ENCODE measurements at places on chromosomes 12 and 14.

DNA sequence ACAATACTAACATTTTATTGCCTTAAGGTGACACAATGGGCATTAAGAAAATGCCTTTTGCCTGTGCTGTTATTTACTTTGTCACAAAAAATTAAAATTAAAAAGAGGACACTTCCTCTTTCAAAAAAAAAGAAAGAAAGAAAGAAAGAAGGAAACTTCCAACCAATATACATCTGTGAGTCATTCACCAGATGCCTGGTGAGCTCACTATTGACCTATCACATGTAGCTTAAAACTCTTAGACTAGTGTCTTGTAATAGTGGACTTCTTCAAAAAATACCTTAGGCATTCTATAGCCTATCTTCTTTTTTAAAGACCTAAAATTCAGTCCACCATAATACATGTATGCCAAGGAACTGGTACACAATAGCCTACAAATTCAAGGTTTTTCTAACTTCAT, 4.9 kb upstream of the SOX5 start:
- DNase-seq = no peak

GRCh38 chr12:106138357-106138632, 459 bp downstream of the NUAK1 start:
- DNase-seq = no peak

GRCh38 chr14:99896361-99896760, 103.1 kb downstream of the EML1 start:
- DNase-seq = no peak

DNA sequence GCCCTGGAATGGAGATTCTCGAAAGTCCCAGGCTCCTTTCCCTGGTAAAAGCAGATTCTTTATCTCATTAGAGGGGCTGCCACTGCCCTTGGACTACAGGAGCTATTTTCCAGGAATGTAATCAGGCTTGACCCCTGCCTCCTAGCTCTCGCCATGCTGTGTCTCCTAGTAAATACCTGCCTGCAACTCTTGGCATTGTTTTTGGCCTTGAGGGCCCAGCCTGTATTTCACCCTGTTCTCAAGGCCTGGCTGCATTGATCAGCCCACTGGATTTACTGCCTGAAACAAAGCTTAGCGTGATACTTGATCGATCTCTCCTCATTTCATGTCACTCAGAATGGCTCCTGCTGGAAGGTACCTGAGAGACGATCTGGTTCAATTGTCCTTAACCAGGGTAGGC, 273.7 kb downstream of the CACNA1C start:
- no peak for DNase-seq

DNA sequence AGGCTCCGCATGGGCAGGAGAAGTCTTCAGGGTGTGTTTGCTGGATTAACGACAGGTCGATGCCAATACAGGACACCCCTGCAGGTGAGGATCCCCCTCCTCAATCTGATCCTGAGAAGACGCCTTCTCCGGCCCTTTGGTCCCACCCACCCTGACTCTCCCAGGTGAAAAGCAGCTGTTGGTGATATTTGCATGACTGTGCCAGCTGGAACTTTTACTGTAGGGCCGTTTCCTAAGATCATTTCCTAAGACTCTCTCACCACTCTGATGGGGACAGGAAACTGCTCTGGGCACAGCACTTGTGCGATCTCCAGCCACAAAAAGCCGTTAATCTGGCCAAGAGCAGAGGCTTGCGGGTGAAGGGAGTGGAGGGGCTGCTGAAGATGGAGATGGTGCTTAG, 16.8 kb upstream of the EIF5 start:
- DNase-seq = no peak

DNA sequence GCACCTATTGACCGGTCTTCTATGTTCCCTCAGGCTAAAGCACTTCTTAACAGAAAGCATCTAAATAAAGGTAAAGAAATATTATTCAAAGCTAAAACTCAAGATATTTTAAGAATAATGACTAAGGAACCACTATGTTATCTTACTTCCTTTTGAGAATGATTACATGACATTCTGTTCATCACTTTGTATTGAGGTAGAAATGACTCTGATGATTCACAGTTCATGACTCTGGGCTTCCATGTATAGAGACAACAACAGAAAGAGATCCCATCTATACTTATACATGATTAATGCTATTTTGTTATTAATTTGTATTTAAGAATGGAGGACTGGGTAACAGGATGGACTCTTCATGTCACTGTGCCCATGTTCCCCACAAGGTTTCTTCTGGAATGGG, 218.3 kb upstream of the OR4E1 start:
- DNase-seq = no peak

GRCh38 chr12:113241191-113242025, 20.1 kb downstream of the TPCN1 start:
- no peak for DNase-seq

GRCh38 chr14:105005329-105005928, 15.5 kb downstream of the CDCA4 start:
- DNase-seq = no peak

- DNase-seq = no peak
Measured at GRCh38 chr12:52263761-52264434, 10.5 kb upstream of the KRT86 start.

GRCh38 chr12:31224768-31225448, 101.0 kb downstream of the SINHCAF start:
- DNase-seq = no peak

DNA sequence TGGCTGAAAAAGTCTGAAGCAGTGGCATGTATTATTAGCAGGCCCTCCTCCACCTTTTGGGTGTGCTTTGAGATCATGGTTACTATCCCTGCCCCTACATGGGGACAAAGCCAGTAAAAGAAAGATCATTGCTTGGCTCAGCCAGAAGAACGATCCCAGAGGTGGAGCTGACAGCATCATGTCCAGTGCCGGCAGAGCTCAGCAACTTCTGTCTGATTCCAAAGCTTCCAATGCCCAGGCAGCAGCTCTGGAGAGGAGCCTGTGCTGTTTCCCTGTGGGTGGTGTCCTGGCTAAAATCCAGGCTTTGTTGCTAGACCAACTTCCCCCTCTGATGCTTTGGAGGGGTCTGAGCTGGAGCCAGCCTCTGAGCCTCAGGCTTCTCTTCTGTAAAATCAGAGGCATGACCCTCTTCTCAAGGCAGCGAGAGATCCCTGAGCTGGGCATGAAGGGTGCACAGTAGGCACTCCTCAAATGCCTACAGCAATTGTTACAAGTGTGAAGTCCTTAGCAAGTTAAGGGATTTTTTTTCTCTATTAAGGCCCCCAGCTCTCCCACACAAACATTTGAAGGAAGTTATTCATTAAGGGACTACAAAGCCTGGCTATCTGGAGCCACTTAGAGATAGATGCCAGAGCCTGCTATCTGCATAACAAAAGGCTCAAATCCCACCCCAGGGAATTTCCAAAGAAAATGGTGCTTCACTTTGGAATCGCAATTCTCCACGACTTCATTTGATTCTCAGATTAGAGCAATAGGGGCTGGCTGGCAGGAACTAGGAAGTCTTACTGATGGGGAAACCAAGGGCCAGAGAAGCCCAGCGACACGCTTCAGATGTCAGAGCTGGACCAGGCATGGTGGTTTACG, 10.9 kb upstream of the GSC start:
- DNase-seq = no peak

DNA sequence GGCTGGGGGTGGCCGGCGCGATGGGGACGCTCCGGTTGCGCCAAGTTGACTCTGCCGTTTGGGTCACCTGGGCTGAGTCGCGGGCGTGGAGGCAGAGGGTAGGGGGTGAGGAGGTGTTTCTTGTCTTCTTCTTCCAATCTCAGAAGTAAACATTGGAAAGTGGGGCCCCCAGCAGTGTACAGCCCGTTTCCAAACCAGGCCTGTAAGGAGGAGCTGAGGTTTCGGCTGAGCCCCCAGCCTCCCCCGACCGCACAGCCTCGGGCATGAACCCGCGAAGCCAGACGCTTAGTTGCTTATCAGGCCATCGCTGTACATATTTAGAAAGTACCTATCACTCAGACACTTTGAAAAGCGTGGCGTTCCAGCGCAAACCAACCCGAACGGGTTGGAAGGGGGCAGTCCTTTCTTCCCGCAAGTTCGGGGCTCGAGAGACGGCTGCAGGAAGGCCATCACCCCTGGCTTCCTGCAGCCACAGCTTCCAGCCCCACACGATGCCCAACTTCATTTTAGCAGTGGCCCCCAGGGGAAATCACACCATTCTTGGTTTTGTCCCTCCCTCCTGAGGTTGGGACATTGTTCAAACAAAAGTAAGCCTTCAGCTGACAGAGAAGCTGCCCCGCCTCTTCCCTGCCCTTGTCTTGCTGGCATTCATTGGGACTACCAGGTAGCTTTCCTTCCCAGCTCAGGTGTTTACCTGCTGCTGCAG, 164.1 kb downstream of the ZFP36L1 start:
- peak; percentile 21 for DNase-seq

- DNase-seq = no peak
Measured at GRCh38 chr14:24337144-24337823, 2.4 kb upstream of the ADCY4 start.

DNA sequence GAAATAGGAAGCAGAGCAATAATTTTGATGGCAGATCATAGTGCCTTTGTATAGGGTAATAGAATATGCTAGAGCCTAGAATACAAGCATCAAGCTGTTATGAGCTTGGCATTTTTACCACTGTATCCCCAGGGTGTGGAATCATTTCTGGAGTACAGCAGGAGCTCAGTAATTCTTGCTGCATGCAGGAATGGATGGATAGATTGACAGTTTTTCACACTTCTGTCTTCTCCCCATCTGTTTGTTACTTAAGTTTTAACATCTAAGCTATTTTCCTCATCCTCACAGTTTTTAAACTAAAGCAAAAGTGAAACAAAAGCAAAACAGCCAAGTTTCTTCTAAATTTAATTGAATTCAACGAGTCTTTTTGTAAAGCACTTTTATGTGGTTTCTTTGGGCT, 32.6 kb downstream of the ALG10 start:
- DNase-seq = no peak

- no peak for DNase-seq
Measured at GRCh38 chr12:59182191-59182590, 261.9 kb upstream of the LRIG3 start.

DNA sequence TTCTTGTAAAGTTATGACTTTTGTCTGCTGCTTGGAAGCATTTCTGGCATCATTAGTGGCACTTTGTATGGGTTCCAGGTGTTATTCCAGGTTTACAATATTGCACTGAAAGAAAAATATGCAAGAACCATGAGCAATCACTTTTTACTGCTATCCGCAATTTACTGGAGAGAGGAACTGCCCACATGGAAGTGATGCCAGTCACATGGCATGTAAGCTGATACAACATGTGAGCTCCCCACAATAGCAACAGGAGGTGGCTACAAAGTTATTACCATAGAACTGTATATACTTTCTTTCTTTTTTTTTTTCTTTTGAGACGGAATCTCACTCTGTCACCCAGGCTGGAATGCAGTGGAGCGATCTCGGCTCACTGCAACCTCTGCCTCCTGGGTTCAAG, 1012.1 kb downstream of the BCL11B start:
- no peak for DNase-seq

- DNase-seq = no peak
Measured at GRCh38 chr12:41510470-41510869, 322.4 kb downstream of the PDZRN4 start.

- no peak for DNase-seq
Measured at GRCh38 chr14:102506626-102506925, 3.0 kb downstream of the ANKRD9 start.

- no peak for DNase-seq
Measured at GRCh38 chr12:62166525-62166924, 93.7 kb upstream of the USP15 start.

- no peak for DNase-seq
Measured at GRCh38 chr14:66426451-66426850, 59.7 kb upstream of the CCDC196 start.

GRCh38 chr12:17992002-17992656, 97.9 kb downstream of the RERGL start:
- DNase-seq = no peak

GRCh38 chr14:60512973-60513571, 4.1 kb downstream of the SIX6 start:
- no peak for DNase-seq

DNA sequence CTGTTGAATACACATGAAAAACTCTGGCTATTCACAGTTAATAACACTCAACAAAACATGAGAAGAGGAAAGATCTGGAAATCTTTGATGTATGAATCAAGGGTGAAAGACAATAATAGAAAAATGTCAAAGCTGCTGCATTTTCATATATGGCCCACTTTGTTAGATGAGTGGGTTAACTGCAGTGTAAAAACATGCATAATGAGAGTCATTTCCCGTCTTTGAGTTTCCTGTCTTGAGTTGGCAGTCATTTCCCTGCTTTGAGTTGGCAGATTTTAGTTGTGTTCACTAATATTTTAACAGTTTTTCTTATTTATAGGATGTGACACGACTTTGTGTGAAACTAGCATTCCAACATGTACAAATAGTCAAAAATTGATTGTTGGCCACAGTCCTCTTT, 87.9 kb upstream of the PTPRQ start:
- DNase-seq = no peak

GRCh38 chr12:122528582-122528981, 1.5 kb downstream of the KNTC1 start:
- DNase-seq = no peak

DNA sequence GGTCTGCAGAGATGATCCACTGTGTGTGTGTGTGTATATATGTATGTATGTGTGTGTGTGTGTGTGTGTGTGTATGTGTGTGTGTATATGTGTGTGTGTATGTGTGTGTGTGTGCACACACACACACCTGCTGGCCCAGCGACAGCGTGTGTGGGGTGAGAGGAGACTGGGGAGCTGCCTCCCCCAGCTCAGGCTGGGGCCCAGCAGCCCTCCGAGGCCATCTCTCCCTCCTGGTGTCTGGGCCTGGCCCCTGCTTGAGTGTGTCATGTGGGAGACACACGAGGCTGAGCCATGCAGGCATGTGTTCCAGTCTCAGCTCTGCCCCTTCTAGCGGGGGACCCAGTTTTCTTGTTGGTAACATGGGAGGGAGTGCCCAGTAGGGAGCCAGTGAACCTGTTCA, 10.0 kb upstream of the TNFAIP2 start:
- DNase-seq = no peak

Measured in activated T-helper 2 cell treated with anti-CD3 and anti-CD28 coated beads, Interferon-gamma antibody, Interleukin-2, Interleukin-4, amounts not matched to agents 10 μg/mL and 5 μg/mL and 100 μg/mL, durations not matched to agents 14 hours and 24 hours and 36 hours (primary cell).